Natural killer cell (primary cell): ENCODE measurements at places on chromosomes 4 and X. TPM values are rescaled to one million over a fixed set of nuclear protein-coding genes. Genes with fewer than 3 reads are reported as not detected.

DNA sequence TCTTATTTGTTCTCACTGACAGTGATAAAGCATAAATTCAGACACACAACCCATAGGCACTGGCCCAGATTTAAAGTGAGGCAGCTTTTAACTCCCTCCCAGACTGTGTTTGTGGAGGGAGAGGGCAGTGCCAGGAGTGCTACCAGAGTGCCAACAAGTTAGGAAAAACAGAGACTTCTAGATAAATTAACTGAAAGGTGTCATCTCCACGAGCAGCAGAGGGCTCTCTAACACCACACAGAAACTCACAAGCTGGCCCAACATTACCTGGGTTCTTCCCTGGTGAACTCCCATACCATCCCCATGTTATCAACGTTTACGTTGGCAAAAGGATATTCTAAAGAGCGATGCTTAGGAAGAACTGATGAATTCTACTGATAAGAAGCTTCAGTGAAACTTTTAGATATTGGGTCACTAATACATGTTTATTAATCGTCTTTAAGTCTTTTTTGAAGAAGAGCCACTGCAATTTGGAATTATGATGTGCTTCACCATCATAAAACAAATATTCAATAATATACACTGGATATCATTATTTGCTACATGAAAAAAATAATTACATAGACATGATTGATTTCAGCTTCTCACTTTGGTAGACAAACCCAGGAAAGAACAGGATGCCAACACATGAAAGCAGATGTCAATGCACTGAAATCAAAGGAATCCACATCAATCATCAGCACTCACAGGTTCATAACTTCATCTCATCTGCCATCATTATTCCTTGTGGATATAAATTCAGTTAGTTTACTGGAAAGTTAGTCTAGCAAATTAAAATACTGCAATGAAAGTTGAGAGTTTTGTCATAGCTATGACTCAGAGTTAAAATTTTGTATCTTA is 121.2 kb upstream of the NAP1L5 start:
- DNase-seq: peak; percentile 20

- DNase-seq: no peak
Measured at GRCh38 chr4:187910741-187911140, 84.8 kb upstream of the ZFP42 start.

DNA sequence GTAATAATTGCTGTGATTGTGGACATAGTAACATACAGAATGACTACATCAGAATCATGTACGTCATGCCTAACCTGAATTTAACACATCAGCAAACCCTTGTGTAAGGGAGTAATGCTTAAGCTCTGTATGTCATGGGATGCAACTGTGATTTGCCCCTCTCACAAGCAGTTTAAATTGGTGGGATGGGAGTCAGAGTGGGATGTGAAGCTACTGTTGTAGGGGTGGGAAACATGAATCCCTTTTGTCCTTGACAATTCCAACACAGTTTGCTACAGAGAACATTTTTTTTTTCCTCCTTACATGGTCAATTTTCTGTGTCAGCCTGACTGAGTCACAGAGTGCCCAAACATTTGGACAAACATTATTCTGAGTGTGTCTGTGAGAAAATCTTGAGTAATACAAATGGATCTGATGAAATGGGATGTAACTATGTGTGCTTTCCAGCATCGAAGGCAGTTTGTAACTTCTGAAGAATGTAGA is 392.8 kb downstream of the GPM6A start:
- no peak for DNase-seq

DNA sequence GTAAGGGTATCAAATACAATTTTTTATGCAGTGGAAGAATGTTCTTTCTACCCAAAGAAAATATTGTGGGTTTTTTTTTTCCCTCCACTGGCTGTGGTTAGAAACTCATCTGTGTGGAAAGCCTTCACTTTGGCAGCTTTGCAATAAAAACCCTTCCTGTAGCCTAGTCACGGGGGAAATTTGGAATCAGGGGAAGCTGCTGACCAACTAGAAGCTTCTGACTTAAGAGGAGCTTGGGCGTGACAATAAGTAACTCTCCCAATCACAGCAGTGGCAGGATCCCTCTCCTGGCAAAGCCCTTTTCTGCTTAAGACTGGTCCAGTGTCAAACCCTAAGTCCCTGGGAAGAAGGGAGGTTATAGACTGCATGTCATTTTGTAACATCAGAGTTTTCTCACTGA is 87.9 kb downstream of the LRRC66 start:
- DNase-seq: no peak

- DNase-seq: no peak
Measured at GRCh38 chrX:44415639-44416386, 72.3 kb upstream of the EFHC2 start.

DNA sequence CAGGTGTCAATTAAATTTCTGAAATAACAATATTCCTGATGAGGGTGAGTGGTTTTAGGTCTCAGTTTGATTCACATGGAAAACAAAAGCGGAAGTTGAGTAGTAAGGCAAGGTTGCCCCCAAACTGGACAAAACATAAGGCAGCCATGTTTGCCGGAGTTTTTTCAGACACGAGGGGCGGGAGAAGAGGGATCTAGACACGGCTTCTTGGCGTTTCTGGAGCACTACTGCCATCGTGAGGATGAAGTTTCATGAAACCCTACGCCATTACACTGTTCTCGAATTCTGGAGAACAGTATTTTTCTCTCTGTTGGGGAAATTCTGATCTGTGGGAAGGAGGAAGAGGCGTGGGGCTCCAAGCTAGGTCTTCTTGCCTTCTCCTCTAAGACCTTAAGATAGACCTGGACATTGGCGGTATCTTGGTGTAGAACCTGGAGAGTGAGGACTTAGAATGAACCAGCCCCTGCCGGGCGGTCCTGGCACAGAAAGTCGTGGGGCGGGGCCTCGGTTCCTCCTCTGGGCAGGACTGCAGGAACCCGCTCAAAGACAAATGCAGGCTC is 160.3 kb downstream of the OR13H1 start:
- no peak for DNase-seq

- DNase-seq: peak; percentile 4
Measured at GRCh38 chr4:52825460-52826090, 36.5 kb upstream of the RASL11B start.

GRCh38 chr4:114208574-114209151 is 229.2 kb upstream of the ARSJ start:
- DNase-seq: no peak

DNA sequence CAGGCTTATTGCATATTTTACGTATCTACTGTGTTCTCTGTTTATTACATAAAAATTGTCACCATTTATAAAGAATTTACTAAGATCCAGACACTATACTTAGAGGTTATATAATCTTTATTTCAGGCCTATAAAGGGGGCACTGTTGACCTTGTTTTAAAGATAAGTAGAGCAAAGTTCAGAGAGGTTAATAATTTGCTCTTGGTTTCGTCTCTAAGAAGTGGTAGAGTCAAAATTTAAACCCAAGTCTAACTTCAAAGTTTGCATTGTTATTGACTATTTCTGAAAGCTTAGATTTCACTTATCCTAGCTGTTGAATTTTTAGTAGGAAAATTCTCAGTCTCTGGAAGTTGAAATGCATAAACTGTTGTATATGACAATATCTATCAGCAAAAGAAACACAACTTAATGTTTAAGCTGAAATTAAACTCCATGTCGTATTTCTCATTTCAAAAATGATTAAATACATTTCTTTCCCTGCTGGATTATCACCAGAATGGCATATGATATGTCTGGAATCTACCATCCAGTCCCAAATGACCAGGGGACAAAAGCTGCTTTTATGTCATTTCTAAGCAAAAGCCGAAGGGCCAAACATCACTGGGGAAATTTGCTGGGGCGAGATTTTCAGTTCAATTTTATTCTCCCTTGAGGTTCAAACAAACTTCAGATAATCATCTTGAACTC is 138.4 kb downstream of the SLC7A11 start:
- DNase-seq: no peak

DNA sequence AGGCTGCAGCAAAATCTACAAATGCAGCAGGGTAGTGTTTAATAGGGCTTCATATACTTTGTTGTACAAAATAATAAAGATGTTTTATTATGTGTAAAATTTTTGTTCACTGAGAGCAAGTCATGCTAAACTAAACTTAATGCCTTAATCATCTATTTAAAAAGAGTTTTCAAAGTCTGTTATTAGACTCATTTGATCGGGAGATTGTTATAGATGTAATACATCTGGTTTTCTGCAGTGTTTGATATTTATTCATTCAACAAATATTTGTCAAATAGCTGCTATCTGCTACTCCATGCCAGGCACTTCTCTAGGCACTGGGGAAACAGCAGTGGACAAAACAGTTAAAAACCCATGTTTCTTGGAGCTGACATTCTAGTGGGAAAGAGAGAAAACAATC is 233.6 kb downstream of the FMR1NB start:
- DNase-seq: no peak

- DNase-seq: peak; percentile 26
Measured at GRCh38 chrX:134990801-134991481, at the start of gene SMIM10. Gene SMIM10, plus strand, starts transcription at chrX:134990991. Its CDS starts 105 bp downstream, at chrX:134991096.

DNA sequence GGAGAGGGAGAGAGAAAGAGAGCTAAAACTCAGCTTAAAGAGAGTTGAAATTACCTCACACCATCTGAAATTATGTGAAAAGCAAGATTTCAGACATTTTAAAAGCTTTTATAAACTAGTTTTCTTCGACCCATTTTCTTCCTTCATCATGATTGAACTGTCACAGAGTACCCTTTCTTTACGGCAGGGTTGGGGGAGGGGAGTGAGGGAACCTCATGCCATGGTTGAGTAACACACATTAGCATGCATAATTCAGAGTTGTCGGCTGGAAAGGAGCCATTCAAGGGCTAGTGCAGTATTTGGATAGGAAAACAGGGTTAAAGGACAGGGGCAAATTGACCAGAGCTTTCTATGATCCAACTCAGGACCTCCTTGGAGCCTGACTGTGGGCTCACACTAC is 46.2 kb downstream of the PCDH19 start:
- no peak for DNase-seq

- no peak for DNase-seq
Measured at GRCh38 chr4:182923366-182923765, 6.2 kb upstream of the DCTD start.

- DNase-seq: no peak
Measured at GRCh38 chr4:144709159-144709558, 63.2 kb downstream of the HHIP start.

GRCh38 chrX:17846045-17846444 is 15.1 kb downstream of the RAI2 start:
- DNase-seq: no peak

GRCh38 chr4:152099061-152099425 is 338.2 kb upstream of the GATB start:
- DNase-seq: no peak

- no peak for DNase-seq
Measured at GRCh38 chr4:113880240-113881028, 99.0 kb downstream of the ARSJ start.

- DNase-seq: no peak
Measured at GRCh38 chr4:113822555-113823290, 61.2 kb upstream of the CAMK2D start.

GRCh38 chrX:110966839-110967238 is 129.2 kb upstream of the PAK3 start:
- DNase-seq: no peak

IQSEC2 gene
- total RNA-seq: 3.9 TPM

ANAPC10 gene
- total RNA-seq: 37.7 TPM

BCLAF3 gene
- 20.1 TPM for total RNA-seq

IL9R gene
- 1.9 TPM for total RNA-seq

STPG2 gene
- not detected for total RNA-seq

OTOP1 gene
- not detected for total RNA-seq

IGSF1 gene
- not detected for total RNA-seq

TMPRSS11B gene
- not detected for total RNA-seq

GAGE12E gene
- not detected for total RNA-seq

IDUA gene
- total RNA-seq: 38.7 TPM

LDB2 gene
- total RNA-seq: 14.2 TPM
